ENCODE measurements at places on chromosomes 1 and 21.

GRCh38 chr1:84242641-84243040 lies 58.9 kb upstream of the SAMD13 start:
- no peak for DNase-seq

- peak; percentile 98 for DNase-seq
Measured at GRCh38 chr1:14441302-14441741, 157.2 kb upstream of the KAZN start.

DNA sequence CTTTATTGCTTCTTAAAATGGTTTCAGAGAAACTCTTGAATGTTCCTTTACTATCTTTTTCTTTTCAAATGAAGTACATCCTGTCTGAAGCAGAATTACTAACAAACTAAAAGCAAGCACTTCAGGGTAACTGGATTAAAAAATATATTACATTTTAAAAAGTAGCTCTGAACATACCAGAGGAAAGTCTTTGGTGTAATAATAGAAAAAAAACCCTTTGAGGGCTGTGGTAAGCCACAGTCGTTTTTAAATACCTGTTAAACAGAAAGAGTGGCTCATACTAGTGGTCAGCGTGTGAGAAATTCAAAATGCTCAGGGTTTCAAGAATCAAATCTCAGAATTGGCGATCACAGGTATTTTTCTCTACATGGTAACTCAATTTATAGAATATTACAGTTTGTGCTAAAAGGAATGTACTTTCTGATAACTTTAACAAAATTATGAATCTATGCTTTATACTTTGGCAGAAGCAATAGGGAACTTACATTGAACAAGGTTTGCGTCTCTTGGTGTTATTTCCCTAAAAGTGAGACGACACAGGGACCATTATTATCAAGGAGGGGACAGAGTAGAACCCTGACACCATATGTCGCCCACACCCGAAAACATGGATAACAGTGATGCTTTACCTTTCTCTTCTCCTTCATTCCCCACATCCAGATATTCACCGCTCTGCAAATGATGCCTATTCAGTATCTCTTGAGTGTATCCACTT lies 97.0 kb upstream of the DPH5 start:
- no peak for DNase-seq

- DNase-seq: peak; percentile 85
Measured at GRCh38 chr1:240242601-240243144, 151.0 kb downstream of the FMN2 start.

GRCh38 chr21:45295576-45296365 lies 8.1 kb upstream of the POFUT2 start:
- peak; percentile 75 for DNase-seq

GRCh38 chr1:1630191-1630964 lies 1.6 kb upstream of the MMP23B start:
- DNase-seq: peak; percentile 66

DNA sequence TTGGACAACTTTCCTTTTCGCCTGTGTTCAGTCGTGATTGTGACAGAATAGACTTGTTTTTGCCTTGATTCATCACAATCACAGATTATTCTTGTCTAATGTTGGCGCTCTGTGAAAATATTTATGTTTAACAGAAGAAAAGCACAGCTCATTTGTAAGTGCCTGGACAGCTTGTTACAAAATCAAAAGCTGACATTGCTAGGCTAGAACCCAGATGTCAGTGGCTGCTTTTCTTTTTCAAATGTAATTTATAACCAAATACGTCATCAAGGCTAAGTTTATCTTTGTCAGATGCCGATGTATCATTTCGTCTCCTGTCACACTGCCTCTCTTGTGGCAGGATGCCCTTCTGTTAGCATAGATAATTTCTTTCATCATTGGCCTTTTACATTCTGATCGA lies 1227.3 kb downstream of the PLA2G4A start:
- no peak for DNase-seq

- DNase-seq: no peak
Measured at GRCh38 chr1:233959102-233959501, 54.6 kb downstream of the SLC35F3 start.

GRCh38 chr1:23167353-23168078 lies 1.1 kb downstream of the LUZP1 start:
- DNase-seq: peak; percentile 44

- no peak for DNase-seq
Measured at GRCh38 chr21:44374601-44375280, 21.3 kb downstream of the TRPM2 start.

GRCh38 chr21:34020983-34021553 lies 52.3 kb upstream of the MRPS6 start:
- no peak for DNase-seq

DNA sequence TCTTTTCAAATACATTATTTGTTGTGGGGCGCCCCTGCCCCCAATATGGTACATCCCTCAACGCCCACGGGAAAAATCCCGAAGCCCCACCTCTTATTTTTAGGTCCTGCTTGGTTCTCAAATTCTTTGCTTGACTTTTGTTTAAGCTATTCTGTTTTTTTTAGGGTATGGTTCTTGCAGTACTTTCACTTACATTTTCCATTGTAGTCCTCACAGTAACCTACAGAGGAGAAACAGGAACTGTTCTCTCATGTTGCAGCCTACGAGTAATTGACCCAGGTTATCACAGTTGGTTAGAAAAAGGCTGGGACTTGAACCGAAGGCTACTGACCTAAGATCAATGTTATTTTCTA lies 697 bp upstream of the C21orf91 start:
- no peak for DNase-seq

DNA sequence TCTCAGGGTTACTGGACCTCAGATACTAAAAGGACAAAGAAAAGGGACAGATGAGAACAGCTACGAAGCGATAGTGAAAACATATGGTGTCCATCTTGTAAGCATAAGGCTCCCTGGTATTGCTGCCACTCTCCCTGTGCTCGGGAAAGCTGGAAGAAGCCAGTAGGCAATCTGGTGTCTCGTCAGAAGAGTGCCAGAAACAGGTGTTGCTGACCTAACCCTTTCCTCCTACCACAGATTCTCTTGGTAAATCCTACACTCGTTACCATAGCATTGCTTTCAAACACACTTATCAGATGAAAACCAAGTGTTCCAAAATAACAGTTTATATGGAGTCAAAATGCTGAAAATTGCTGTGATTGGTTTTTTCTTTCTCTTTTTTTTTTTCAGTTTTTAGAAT lies 146.3 kb downstream of the NRIP1 start:
- DNase-seq: no peak

- DNase-seq: peak; percentile 44
Measured at GRCh38 chr1:174165471-174166137, 6.3 kb downstream of the RABGAP1L start.

DNA sequence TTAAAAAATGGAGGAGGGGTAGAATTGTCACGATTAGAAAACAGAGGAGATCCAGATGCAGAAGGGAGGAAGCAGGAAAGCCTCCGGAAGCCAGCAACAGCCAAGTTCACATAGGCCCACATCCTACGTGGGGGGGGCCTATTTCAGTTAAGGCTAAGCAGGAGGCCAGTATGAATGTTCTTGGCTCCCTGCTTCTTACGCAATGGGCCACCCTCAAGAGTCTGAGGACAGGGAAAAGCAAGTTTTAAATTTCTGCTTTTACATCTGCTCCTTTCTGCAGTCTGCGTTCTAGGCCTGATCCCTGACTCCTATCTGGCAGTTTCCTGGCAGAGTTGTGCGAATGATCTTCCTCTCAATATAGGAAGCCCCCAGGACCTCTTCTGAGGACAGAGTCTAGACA lies 30.6 kb downstream of the RABIF start:
- DNase-seq: peak; percentile 83

GRCh38 chr1:1910651-1911331 lies 4.3 kb upstream of the CALML6 start:
- no peak for DNase-seq

DNA sequence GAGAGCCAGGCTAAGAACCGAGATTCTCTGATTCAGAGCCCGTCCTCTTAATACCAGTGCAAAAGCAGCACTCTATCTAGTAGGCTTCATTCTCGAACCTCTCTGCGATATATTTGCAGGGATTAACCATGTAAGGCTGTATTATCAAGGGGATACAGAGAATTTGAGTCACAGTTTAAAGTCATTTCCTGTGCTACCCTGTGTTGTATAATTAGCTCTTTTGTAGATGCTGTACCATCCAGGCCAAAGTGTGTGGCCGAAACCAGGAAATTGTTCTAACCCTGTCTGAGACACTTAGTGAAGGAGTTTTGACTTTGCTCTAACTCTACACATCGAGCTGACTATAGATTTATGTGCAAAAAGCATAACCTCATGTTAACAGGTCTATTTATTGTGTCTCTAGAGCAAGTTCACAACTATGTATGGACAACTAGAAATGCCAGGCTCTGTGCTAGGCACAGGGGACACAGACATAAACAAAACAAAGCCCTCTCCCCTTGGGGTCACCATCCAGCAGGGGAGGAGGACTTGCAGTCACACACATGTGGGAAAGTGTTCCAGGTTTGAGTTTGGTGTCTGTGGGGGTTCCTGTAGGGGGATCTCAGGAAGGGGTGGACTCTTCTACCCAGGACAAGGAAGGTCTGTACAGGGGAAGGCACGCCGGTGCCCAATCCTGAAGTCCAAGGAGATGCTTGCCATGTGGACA lies 182.2 kb downstream of the DHRS3 start:
- peak; percentile 66 for DNase-seq

DNA sequence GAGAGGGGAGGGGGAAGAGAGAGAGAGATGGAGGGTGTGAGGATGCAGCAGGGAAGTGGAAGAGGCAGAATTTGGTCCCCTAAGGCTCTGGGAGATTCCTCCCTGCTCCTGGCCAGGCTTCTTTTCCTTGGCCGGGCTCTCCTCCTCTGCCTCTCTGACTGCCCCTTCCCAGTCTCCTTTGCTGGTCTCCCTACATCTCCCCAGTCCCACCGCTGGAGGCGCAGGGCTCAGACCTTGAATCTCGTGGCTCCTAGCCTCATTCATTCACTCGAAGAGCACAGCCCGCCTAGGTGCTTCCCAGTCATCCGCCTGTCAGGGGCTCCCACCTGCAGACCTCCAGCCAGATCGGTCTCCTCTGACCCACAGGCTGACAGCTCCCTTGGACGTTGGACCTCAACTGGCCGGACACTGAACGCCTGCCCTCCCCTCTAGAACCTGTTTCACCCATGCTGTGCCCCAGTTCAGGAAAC lies 76.5 kb downstream of the VWA5B1 start:
- peak; percentile 60 for DNase-seq

- no peak for DNase-seq
Measured at GRCh38 chr1:224637936-224638335, 21.8 kb downstream of the CNIH3 start.

GRCh38 chr1:61202854-61203598 lies 120.7 kb downstream of the NFIA start:
- peak; percentile 69 for DNase-seq

DNA sequence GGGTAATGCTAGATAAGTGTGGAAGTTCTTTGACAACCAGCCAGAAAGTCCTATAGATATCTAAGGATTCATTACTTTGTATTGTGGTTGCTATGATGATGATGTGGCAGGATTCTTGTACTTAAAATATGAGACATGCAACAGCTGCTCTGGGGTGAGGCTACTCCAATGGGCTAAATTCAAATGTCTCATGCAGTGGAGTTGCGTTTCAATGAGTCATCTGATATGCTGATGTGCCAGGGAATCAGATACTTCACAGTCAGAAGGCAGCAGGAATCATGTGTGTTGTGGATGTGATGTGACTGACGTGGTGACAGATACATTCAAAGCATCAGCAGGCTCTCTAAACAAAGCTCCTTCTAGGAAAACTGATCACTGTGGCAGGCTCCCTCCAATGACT lies 66.5 kb downstream of the TSEN15 start:
- DNase-seq: peak; percentile 96

- DNase-seq: no peak
Measured at GRCh38 chr1:20682571-20683236, 21.5 kb upstream of the DDOST start.

GRCh38 chr1:206480211-206480610 lies 9.9 kb downstream of the IKBKE start:
- DNase-seq: no peak

DNA sequence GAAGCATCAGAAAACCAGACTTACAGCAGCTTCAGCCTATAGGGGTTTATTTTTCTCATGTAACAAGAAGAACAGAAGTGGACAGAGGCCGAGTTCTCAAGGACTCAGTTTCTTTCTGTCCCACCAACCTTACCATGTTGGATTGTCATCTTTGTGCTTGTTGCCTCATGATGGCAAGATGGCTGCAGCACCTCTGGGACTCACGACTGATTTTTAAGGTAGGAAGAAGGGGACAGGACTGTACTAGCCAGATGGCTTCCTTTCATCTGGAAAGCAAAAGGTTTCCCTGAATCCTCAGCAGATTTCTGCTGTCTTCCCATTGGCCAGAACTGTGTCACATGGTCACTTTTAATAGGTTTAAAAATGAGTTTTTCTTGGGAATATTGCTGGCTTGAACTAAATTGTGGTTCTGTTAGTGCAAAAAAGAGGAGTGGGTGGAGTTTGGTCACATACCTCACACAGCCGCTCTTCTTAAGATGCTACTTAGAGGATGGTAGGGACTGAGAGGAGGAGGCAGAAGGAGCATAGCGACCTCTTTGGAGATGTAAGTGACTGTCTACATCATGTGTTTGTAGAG lies 48.1 kb upstream of the ENAH start:
- peak; percentile 14 for DNase-seq

GRCh38 chr1:55547405-55547804 lies 332.2 kb upstream of the USP24 start:
- peak; percentile 3 for DNase-seq

- peak; percentile 61 for DNase-seq
Measured at GRCh38 chr1:178702146-178702545, 22.9 kb upstream of the RALGPS2 start.

- peak; percentile 45 for DNase-seq
Measured at GRCh38 chr21:33608559-33608958, 20.1 kb upstream of the DONSON start.

Measured in fibroblast of mammary gland (primary cell).